ENCODE measurements at places on chromosomes 11 and 22.

GRCh38 chr22:44583854-44584253 is 85.8 kb upstream of the RTL6 start:
- no peak for DNase-seq

DNA sequence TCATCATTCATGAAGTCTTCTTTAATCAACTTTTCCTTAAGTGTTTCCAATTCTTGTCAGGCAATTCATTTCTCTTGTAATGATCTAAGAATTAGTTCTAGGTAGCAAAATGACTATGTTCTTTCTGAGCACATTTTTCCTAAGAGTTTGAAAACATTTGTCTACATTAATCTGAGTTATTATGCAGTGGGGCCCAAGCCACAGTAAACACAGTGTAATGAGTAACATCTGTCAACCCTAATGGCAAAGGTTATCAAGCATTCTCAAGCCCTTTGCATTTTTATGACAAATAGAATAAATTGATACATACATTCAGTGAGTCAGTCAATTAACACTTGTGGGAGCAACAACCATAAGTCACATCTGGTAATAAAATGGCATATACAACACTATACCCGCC is 106.7 kb upstream of the ZC3H12C start:
- DNase-seq = no peak

DNA sequence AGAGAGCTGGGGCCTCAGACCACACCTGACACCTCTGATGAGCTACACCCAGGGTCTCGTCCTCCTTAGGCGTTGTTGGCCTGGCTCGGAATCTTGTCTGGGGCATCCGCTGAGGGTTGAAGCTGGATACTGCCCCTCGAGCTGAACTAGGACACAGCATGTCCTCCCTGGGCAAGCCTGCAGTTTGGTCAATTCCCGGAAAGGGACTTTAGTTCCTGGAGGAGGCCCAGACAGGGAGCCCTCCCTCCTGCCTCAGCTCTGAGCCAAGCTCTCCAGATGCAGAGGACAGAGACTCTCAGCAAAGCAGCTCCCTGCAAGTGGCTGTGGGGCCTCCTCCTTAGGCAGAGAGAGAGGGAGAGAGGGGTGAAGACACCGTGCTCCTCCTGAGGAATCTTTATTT is 4.9 kb downstream of the APOL3 start:
- peak; percentile 58 for DNase-seq

DNA sequence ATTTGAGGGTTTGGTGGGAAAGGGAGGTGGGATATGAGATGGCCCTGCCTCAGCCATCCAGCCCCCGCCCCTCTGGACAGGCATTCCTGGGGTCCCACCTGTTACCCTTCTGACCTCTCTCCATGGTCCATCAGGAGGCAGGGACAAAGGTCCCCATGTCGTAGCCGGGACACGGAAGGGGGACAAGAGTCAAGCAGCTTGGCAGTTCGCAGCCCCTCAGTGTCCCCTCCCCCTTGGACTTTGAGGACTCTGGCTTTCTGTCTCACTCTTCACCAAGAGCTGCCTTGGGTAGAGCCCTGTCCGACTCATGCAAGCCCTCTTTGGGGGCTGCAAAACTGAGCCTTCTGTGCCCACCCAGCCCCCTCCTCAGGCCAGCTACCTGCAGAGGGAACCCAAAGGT is 30.2 kb downstream of the TRIM29 start:
- peak; percentile 19 for DNase-seq

DNA sequence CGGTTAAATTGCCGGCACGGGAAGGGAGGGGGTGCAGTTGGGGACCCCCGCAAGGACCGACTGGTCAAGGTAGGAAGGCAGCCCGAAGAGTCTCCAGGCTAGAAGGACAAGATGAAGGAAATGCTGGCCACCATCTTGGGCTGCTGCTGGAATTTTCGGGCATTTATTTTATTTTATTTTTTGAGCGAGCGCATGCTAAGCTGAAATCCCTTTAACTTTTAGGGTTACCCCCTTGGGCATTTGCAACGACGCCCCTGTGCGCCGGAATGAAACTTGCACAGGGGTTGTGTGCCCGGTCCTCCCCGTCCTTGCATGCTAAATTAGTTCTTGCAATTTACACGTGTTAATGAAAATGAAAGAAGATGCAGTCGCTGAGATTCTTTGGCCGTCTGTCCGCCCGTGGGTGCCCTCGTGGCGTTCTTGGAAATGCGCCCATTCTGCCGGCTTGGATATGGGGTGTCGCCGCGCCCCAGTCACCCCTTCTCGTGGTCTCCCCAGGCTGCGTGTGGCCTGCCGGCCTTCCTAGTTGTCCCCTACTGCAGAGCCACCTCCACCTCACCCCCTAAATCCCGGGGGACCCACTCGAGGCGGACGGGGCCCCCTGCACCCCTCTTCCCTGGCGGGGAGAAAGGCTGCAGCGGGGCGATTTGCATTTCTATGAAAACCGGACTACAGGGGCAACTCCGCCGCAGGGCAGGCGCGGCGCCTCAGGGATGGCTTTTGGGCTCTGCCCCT is 529 bp upstream of the CCND1 start:
- peak; percentile 73 for DNase-seq
